NCI-H1694 treated with DMSO at 0.1 percent for 48 hours (cell line): ENCODE measurements at places on chromosomes 13 and 19.

GRCh38 chr13:80379245-80379644, 38.3 kb upstream of the SPRY2 start:
- DNase-seq = no peak

DNA sequence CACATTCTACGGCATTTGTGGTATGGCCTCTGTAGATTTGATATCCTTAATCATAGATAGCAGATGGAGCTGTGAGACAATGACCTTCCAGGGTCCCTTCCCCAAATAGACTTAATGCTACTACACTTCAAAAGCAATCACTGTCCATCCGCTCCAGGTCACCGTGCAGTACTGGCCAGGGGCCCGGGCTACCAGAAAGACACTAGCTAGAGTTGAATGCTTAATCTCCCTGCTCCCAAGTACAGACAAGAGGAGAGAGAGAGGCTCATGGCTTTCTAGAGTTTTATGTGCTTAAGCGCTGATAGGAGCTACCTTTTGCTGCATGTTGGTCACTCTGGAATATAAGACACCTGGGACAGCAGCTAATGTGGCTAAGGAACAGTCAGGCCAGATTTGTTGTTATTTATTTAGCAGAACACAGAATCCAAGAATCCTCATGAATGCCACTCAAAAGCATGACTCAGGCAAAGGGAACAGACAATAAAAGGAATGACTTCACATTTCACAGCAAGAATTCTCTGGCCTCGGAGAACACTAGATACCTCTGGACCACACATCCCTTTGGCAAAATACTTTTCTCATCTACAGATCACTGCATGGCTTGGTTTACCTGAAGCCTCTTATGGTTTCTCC, 165.0 kb downstream of the LACC1 start:
- no peak for DNase-seq

DNA sequence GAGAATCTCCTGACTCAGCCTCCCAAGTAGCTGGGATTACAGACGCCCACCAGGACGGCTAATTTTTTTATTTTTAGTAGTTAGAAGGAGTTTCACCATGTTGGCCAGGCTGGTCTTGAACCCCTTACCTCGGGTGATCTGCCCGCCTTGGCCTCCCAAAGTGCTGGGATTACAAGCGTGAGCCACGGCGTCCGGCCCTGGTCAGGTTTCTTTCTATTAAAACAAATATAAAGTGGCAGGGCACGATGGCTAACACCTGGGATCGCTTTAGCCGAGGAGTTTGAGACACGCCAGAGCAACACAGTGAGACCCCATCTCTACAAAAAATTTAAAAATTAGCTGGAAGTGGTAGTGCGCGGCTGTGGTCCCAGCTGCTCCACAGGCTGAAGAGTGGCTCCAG, 1.5 kb upstream of the MED25 start:
- DNase-seq = no peak

- no peak for DNase-seq
Observed at GRCh38 chr13:50419331-50419865, 404.2 kb downstream of the KCNRG start.

DNA sequence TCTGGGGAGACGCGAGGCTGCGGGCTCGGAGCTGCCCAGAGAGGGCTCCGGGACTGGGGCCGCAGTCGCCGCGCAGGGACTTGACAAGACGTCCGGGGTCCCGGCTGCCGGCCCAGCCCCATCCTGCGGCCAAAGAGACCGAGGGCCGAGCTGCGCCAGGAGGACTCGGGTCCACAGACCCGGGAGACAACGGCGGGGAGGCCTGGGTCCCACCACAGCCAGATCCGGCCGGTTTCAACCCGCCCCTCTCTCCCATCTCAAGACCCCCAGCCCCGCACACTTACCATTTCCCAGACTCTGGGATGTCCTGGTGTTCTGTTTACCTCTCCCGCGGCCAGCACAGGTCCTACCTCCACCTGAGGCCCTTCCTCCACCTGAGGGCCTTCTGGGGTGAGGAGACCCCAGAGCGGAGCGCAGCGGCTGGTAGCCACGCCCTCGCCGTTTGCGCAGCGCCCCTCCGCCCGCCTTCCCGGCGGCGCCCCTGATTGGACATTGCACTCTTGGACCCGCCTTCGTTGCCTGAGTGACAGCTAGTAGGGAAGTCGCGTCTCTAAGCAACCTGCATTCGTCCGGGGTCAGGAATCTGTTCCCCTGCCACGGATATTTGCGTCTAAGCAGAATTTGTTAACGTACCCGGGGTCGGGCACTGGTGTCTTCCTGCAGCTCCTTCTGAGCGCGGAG, at the start of gene ZNF709:
Gene ZNF709 (minus strand): TSS at position 446 of the 681 bp plus-strand sequence. CDS start 159 bp downstream, at position 287.
- peak; percentile 61 for DNase-seq

DNA sequence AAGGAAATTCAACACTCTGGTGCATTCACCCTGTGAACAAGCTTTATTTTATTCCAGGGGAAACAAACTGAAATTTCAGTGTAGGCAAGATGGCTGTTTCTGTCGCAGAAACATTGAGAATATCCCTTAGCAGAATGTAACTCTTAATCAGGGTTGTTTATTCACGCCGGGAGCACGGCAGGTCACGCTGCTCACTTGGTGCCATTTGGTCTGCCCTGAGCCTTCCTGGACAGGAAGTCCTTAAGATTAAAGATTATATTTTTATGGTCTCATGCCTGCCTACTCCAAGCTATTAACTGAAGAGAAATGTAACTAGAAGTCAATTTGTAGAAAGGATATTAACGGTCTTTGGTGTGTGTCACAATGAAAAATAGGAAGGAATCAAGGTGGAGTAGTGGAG, 185.3 kb upstream of the ARGLU1 start:
- DNase-seq = no peak

- no peak for DNase-seq
Observed at GRCh38 chr13:99353836-99354235, 46.6 kb upstream of the GPR183 start.

DNA sequence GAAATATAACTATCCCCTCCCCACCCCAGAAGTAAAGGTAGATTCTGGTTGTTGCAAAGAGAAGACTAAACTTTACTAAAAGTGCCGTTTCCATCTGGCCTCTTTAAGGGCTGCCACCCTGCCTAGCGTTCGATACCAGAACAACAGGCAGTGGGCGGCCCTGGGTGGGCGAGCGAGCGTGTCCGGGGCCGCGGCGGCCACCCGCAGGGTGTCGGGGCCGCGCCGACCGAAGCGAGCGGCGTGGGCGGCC, 2.6 kb downstream of the FGF9 start:
- DNase-seq = no peak

- no peak for DNase-seq
Observed at GRCh38 chr13:96734499-96734898, 259.8 kb downstream of the OXGR1 start.

GRCh38 chr13:90201202-90201601, 1146.3 kb upstream of the MIR17HG start:
- no peak for DNase-seq

GRCh38 chr13:28557725-28558520, 63.0 kb upstream of the FLT1 start:
- no peak for DNase-seq

DNA sequence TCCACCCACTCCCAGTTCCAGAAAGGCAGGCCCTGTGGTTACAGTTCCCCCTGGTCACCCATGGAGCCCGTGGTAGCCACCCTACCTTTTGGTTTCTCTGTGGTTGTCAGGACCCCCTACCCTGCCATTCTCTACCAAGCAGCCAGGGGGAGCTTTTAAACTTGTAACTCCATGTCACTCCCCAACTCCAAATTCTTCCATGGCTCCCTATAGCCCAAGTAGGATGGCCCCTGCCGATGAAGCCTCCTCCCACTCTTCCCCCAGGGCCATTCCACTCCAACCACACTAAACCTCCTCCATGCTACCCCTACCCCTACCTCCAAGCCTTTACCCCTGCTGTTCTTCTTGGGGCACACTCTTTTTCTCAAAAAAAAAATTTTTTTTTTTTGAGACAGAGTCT, 2.2 kb downstream of the S1PR2 start:
- no peak for DNase-seq

DNA sequence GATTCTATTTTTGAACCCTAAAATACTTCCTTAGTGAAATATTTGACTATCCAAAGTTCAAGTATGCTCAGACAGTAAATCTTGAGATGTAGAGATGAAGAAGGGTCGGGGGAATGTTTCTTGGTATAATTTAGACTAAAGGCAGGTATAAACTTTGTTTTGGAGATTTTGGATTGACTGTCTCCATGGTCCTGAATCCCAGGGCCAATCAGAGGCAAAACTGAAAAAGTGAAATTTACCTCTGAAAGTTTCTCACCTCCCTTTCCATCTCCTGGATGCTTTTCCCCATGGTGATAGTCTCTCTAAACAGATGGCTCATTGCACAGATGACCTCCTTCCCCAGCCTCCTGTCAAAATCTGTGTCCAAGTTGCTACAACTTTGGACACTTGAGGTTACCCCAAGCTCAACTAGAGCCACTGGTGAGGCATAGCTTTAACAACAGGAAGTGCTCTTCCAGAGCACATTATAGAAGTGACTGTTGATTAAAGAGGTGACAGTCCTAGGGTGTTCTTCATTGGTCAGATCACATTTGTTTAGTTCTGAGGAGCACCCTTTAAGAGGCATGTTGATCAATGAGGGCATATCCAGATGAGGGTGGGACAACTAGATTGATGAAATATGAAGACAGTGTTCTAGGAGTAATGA, 128.4 kb downstream of the AKAP11 start:
- no peak for DNase-seq
